RWPE1 (cell line): ENCODE measurements at places on chromosomes 2 and 18.

DNA sequence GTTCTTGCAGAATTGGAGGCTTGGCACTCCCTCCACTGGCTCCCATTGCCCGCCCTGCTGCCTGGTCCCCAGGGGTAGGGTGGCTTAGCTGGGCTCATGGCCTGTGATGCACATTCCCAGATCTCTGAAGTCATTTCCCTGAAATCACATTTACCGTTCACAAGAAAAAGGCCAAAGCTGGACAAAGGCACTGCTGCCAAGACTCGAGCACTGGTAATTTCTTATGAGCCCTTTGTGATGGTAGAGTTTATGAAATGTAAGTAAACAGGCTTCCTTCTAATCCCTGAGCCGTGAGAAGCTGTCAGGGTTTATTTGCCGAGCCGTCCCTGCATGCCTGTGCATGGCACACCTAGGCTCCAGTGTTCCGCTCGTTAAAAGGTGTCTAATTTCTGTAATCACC is 247.2 kb upstream of the EPAS1 start:
- DNase-seq = no peak

DNA sequence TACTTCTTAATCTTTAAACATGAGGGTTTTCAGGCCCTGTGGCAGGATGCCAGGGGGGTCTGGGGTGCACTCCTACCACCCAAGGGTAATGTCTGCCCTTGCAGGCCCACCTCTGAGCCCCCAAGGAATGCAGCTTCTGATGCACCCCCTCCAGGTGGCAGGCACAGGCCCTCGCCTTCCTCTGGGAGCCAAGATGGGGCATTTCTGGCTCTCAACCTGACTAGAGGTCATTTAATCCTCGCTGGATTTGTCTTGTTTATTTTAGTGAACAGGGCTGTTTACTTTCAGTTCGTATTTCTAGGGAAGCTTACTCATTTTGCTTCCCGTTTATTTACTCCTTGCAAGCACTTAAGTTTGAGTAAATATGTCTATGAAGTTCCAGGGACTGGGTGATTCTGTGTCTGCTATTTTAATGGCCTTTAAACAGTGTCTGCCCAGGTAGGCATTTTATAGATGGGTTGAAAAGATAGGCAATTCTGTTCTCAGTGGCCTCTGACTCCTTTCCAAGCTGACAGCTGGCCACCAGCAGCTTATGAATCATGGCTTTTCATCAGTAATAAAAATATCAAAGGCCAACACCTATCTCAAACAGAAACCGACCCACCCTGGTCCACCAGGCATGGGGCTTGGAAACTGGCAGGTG is 11.1 kb upstream of the DNPEP start:
- DNase-seq = no peak

GRCh38 chr18:76985951-76986236 is 146.7 kb downstream of the MBP start:
- no peak for DNase-seq

DNA sequence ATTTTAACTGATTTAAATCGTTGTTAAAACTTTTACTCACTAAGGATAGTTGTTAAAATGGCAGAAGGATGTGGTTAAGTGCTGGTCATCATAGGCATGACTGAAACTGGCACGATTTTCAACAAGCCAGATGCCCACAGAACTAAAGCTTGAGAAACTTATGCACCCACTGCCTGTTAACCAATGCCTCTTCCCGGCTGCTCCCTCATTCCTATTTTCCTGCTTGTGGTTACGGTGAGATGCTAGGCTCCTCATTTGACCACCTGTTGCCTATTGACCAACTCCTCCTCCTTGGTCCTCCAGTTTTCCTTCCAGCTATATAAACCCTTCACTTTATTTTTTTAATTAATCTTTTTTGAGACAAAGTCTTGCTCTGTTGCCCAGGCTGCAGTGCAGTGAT is 238.7 kb downstream of the TFCP2L1 start:
- DNase-seq = no peak

DNA sequence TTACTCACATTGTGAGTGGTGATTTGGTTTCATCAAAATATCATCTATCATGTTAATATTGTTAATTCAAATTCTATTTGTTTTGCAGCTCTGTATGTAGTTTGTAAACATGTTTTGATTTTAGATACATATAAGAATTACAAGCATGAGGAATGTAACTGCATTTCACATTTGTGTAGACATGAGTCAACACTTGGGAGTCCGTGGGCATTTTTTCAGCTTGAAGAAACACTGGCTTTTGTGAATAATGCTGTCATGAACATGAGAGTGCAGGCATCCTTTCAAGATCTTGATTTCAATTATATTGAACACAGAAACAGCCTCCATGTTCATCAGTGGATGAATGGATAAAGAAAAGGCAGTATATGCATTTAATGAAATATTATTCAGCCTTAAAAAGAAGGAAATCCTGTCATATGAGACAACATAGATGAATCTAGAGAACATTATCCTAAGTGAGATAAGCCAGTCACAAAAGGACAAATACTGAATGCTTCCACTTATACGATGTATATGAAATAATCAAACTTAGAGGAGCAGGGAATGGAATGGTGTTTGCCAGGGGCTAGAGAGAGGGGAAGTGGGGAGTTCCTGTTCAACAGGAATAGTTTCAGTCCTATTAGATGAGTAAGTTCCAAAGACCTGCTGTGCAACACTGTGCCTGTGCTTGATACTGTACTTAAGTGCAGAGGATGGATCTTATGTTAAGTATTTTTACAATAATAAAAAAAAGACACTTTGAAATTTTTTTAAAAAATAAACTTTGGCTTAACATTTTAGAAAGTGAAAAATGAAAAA is 194.9 kb downstream of the LRATD1 start:
- no peak for DNase-seq

- no peak for DNase-seq
Observed at GRCh38 chr2:24925815-24926214, 5.8 kb upstream of the ADCY3 start.

- no peak for DNase-seq
Observed at GRCh38 chr2:26706616-26707473, 14.3 kb downstream of the KCNK3 start.

GRCh38 chr2:197037863-197038398 is 111.4 kb upstream of the PGAP1 start:
- DNase-seq = no peak

GRCh38 chr2:20635113-20635510 is 15.8 kb downstream of the HS1BP3 start:
- DNase-seq = no peak

GRCh38 chr18:21242141-21242779 is at the start of gene GREB1L:
Gene GREB1L (plus strand): TSS chr18:21242232. CDS start chr18:21383519, 141,287 bp downstream.
- peak; percentile 67 for DNase-seq

GRCh38 chr2:71779774-71780105 is 326.4 kb downstream of the DYSF start:
- no peak for DNase-seq

DNA sequence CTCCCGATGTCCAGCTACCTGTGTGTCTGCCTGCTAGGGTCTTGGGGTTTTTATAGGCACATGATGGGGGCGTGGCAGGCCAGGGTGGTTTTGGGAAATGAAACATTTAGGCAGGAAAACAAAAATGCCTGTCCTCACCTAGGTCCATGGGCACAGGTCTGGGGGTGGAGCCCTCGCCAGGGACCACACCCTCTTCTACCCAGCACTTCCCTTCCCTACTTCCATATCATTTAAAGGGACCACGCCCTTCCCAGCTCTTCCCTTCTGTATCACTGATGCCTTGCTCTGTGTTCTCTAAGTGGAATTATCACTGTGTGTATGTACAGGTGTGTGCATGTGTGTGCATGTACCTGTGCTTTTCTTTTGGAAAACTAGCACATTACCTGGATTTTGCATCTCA is 6.3 kb downstream of the UGT1A1 start:
- DNase-seq = no peak

DNA sequence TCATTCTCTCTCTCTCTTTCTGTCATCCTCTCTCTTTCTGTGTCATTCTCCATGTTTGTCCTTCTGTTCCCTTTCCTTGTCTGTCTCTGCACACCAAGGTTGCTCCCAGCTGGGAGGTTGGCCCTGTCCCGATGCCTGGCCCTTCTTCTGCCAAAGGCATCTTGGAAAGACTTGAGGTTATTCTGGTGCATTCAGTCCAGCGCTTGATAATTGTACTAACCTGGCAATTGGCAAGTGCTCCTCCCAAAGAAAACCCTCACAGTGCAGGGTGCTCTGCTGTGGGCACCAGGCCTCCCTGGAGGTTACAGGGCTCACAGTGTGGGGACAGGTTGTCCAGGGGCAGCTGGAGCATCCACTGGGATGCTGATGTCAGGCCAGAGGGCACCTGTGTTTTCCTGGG is 95.4 kb downstream of the GLI2 start:
- no peak for DNase-seq

- no peak for DNase-seq
Observed at GRCh38 chr2:118122594-118123281, 34.5 kb downstream of the INSIG2 start.

DNA sequence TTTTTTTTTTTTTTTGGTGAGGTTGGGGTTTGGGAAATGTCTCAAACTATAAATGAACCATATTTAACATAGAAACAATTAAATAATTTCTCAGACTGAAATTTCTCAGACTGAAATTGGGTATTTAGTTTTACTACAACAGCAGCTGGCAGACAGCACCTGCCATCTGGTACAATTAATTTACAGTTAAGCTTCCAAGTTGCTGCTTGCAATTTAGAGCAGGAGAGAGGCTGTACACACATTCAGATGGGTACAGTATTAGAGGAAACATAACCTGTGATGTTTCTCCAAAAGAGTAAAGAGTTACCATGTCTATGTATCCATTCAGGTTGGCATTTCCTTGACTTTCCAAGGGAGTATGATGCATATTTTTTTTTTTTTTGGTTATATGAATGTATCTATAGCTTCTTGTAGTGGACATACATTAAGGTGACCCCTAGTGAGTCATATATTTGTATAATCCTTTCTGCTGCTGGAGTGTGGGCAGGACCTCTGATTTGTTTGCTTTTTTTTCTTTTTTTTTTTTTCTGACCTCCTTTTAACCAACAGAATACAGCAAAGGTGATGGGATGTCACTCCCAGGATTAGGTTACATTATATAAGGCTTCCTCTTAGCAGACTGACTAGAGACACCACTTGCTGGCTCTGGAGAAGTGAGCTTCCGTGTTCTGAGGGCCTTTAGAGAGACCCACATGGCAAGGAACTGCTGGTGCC is 201.7 kb downstream of the PTH2R start:
- DNase-seq = no peak

DNA sequence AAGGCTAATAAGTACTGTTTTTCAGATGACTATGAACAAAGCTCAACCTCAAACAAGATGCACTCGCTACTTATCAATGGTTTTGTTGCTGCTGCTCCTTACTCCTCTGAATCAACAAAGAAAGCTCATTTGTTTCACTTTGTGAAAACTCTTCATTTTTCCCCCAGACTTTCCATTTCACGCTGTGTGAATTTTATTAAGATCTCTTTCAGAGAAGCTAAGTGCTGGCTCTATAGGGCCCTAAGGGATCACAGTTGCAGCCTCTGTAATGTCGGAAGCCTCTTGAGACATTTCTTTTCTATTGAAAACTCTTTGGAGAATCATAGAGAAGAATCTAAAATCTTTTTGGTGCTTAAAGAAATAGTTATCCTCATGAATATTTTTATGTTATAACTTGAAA is 209.8 kb downstream of the CD226 start:
- DNase-seq = no peak

DNA sequence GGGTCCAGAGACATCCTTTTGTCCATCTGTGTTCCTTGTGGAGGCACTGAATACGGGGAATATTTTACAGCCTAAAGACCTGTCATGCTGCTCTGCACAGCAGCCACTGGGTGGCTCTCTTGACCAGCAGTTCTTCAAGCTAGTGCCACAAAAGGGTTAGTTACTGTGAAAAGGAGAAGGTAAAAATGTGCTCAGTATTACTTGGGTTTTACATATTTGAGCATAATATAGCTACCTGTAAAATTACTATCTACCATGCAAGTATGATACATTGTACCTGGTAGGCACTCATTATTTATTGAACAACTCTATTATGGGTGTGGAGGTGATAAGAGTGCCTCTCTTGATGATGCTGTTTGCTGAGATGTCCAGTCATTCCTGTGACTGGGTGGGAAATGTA is 23.6 kb downstream of the FZD5 start:
- peak; percentile 50 for DNase-seq

DNA sequence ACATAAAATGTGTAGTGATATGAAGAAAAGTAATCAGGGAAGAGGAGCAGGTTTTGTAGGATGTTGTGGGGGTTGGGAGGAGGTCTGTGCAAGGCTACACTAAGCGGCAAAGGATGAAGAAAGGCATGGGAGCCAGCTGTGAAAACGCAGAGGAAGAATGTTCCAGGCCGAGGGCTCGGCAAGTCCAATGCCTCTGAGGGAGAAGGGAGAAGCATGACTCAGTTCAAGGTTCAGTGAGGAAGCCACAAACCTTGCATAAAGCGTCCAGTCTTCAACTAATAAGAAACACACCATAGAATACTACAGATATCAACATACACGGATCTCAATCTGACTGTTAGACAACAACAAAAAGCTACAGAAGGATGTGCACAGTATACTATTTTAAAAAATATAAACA is 16.2 kb downstream of the EPB41L3 start:
- DNase-seq = no peak

- DNase-seq = no peak
Observed at GRCh38 chr2:232667989-232668583, 29.0 kb upstream of the GIGYF2 start.

GRCh38 chr2:70161069-70161534 is 29.7 kb downstream of the C2orf42 start:
- DNase-seq = peak; percentile 64

DNA sequence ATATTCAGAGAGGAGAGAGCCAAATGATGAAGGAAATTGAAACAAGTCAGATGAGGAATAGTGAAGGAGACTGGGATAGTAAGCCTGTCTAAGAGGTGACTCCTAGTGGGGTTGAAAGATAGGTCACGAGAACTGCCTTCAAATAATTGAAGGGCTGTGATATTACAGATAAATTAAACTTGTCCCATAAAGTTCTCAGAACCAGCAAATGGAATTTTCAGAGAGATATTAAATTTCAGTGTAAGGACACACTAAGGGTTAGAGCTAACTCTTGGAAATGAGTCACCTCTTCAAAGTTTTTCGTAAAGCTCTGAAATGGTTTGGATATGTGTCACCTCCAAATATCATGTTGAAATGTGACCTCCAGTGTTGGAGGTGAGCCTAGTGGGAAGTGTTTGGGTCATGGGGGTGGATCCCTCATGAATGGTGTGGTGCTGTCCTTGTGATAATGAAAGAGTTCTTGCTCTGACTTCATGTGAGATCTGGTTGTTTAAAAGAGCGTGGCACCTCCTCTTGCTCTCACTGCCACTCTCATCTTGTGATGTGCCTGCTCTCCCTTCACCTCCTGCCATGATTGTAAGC is 87.3 kb downstream of the BABAM2 start:
- DNase-seq = peak; percentile 36
